ENCODE measurements at places on chromosomes 1 and 21.

DNA sequence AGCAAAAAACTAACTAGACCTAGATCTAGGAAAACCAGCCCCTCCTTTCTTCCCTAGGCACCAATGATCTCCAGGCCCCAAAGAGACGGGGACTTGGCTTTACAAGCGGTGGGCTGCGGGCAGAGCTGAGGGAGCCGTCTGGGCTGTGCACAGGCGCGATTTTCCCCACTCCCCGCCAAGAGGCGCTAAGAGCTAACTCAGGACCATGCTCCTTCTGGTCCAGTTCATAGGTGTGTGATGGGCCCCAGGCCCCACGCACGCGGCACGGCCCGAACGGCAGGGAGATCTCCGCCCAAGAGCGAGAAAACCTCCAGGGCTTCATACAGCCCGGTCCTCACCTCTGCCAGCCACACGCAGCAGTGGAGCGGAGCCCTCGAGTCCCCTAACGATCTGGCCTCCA is 7.5 kb upstream of the GPR153 start:
- peak; percentile 33 for DNase-seq

- DNase-seq: no peak
Measured at GRCh38 chr1:9389968-9390367, 97.3 kb downstream of the SPSB1 start.

DNA sequence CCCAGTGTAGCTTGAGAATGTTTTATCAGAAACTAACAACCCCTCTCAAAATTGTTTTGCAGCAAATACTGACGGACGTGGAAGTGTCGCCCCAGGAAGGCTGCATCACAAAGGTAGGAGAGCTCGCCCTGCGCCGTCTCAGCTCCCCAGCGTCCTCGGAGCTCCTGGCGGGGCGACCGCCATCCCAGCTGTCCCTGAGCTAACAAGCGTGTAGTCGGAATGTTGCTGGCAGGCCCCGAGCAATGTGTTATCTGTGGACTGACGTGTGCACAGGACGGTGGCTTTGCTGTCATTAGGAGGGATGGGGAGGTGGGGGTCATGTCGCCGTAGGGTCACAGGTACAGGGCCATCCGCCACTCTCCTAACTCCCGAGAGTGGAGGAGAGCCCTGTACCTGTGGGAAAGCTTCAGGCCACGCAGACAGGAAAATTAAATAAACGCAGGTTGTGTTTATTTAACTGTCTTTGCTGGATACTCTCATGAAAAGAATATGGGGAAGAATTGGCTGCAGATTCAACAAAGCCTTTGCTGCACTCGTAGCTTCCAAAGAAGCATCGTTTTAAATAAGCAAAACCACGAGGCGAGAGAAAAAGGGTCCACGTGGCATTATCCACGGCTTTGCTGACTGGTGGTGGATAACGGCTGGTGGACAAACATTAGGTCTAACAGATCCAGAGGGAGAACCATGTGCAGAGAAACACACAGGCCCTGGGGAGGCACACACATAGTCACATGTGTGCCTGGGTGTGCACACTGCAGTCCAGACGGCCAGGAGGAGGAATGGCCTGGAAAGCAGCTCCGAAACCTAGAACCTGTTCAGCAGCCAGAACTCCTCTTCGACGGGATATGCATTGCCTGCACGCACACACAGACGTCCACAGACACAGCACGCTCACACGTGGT is 175.3 kb downstream of the PRDM16 start:
- DNase-seq: no peak

- DNase-seq: no peak
Measured at GRCh38 chr1:6427441-6428390, 3.1 kb downstream of the ESPN start.

GRCh38 chr1:154759196-154759595 is 110.9 kb downstream of the KCNN3 start:
- DNase-seq: no peak

DNA sequence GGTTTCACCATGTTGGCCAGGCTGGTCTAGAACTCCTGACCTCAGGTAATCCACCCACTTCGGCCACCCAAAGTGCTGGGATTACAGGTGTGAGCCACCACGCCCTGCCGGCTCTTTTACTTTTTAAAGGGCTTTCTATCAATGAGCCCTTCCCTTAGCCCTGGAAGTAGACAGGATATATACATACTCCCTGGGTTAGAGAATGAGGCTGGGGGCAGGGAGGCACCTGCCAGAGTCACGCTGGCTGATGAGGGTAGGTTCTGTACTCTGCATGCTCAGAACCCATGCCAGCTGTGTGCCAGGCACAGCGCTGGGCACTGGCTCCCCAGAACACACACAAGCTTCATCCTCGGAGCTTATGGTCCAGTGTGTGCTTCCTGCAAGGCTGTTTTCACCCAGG is 113.6 kb upstream of the IPO9 start:
- no peak for DNase-seq

GRCh38 chr1:6179564-6180175 is 451 bp downstream of the CHD5 start:
- no peak for DNase-seq

- peak; percentile 10 for DNase-seq
Measured at GRCh38 chr1:27111626-27112573, 43.0 kb downstream of the SLC9A1 start.

DNA sequence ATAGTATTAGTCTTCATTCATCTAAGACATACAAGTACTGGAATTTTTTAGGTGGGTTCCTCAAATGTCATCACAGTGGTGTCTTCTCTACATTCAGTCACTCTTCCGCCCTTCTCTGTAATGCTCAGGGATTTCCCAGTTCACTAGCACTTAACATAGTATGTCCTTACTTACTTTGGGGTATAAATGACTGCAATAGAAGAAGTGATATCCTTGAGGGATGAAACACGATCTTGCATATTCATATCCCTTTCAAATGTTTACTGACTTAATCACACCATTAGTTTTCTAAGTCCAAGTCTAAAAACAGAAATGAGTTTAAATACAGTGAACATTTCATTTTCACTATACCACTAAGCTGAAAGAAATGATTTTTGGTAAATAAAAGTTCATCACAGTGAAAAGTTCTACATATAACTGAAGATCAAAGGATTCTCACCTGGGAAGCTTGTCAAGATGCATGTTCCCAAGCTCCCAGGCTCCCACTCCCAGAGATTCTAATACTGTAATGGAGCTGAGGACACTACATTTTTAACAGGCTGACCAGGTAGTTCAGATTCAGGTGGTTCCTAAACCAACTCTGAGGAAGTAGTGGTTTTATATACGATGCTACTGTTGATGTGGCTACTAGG is 29.7 kb downstream of the MRPL39 start:
- no peak for DNase-seq

GRCh38 chr1:5683446-5683845 is 308.8 kb downstream of the NPHP4 start:
- DNase-seq: no peak

DNA sequence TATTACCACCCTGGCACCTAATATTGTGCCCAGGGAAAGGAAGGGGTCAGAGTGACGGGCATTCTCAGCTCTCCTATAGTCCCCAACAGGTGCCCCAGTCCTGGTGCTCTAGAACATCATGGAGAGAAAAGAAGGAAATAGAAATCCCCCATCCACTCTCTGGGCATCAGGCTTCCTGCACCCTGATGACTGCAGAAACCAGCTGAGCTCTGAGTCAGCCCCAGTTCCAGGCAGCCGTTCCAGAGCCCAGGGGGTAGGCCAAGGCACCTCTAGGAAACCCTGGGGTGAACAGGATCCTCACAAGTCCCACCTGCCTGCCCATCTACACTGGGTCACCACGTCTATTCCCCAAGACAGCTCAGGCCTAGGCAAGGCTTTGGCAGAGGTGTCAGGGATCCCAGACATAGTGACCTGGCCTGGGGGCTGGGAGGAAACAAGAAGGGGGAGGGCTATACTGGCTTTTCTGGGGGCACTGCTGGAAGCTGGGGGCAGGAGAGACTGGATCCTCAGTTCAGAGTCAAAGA is 709 bp downstream of the NECTIN4 start:
- no peak for DNase-seq

GRCh38 chr1:80448081-80448480 is 1352.7 kb upstream of the ADGRL2 start:
- no peak for DNase-seq

DNA sequence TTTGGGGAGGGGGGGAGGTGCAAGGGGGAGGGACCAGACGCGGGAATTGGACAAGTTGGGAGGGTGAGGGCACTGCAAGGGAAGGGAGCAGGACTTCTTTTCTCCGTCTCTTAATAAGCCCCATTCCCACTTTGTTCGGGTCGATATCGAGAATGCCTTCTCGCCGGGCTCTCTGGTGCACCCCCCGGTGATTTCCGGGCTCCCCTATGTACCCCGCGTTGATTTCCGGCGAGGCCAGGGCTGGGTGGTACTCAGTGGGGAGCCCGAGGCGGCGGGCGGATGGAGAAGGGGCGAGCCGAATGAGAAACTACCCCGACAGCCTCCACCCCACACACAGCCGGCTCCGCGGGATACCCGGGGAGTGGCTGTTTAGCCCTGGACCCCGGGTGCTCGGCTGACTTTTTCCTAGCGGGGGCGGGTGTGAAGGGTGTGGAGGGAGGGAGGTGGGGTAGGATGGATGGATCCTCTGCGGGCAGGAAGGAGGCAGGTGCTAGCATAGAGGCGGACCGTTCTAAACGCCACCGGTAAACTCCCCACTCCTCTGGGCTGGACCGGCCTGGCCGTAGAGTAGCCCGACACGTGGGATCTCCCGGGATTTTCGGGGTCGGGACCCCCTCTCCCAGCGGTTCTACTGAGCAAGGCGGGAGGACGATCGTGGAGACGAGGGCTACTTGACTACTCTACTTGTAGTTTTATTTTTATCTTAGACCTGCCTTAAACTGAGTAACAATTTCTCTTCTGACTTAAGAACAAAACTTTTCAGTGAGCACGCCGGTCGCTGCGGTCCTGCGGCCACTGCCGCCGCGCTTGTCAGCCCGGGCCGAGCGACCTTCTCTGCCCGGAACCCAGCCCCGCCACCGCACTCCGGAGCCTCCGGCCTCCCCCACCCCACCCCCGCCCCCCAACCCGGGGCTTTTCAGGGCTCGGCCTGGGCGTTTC is 1.0 kb downstream of the RNF220 start:
- no peak for DNase-seq

DNA sequence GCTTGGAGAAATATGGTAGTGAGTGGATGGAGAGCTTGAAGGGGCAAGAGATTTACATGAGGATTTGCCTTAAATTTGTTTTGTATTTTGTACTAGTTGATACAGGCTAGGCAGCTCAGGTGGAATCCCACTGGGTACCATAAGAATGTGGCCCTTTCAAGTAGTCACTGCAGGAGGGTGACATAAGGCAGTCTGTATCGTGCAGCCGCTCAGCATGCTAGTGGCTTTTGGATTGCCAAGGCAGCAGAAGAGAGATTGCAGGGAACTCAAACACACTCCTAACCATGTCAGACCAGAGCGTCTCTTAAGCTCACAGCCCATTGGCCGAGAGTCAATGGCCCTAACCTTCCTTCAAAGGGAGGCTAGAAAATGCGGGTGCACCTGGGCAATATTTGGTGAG is 420.0 kb downstream of the ADGRL2 start:
- DNase-seq: no peak

DNA sequence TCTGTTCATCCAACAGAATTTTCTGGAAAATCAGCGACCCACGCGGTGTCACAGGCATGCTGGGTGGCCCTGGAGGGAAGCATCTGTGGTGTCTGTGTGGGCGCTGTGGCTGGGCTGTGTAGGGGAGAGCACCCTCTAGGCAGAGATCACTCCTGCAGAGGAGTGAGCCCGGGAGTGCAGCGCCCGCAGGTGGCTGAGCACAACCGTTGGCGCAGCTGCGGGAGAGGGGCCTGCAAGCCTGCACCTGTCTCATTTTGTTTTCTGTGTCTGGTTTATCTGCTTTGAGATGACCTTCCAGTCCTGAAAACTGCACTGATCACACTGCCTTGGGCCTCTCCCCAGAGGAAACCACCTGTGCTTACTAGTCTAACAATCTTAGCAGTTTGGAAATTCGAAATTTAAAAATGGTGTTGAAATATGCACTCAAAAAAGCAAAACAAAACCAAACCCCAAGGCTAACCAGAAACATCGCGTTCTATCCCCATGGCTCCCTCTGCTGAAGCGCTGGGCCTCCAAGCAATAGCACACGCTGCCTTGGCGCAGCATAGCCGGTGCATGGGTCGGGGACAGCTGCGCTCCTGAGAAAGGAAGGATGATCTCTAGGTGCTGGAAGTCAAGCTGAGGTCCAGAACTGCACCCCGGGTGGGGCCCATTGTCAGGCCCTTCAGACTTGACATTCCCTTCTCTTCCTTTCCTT is 4.8 kb downstream of the FAM3B start:
- no peak for DNase-seq

DNA sequence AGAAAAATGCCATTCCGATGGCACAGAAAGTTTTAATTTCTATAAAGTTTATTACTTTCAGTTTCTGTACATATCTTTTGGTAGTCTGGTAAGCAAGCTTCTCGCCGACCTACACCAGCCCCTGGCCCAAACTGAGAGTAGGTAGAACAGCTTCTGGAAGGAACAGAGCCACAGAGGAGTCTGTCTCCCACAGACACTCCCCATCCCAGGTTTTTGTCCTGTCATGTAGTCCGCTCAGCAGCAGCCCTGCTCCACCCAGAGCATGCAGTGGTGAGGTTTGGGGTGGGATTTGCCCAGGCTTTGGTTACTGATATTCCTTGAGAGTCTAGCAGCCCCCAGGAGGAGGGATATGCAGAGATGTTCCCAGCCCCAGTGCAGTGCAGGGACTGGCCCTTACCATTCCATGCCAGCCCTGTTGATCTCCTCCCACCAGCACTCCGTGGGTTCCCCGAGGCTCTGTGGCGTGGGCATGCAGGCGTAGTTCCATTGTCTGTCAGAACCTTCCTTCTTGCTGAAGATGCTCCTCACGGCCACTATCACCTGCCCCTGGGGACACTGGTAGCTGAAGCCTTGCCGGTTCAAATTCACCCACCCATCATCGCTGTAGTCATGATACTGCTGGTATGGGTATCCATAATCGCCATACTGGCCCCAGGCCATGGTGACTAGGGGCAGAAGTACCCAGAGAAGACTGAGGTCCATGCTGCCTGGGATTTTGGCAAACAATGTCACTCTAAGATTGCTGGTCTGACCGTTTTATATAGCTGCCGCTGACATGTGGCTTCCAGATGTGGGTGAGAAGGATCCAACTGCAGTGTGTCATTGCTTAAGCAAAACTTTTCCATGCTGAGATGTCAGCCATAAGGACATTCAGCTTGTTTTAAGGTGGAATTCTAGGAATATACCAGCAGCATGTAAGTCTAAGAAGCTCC is at the start of gene DPT:
Gene DPT (minus strand): TSS at position 734 of the 932 bp plus-strand sequence. CDS start 32 bp downstream, at position 702.
- DNase-seq: no peak

GRCh38 chr1:25796811-25797458 is 3.1 kb upstream of the SELENON start:
- DNase-seq: peak; percentile 92

DNA sequence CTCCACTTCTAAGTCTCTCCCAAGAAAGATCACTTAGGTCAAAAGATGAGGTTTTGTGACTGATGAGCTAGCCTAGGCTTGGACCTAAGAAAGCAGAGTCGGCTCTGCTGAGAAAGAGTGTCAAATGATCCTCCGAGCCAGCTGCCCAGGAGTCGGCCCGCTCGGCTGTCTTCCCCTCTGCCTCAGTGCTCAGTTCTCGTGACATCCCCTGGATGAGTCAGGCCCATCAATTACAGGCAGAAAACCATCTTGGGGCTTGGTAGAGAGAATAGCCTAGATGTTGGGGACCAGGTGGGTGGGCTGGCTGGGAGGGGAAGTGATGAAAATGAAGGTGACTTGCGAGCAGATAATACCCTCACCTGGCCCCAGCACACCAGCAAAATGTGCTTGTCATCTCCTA is 60.5 kb downstream of the SLC66A1 start:
- DNase-seq: no peak

- no peak for DNase-seq
Measured at GRCh38 chr21:44495611-44496563, 40.6 kb downstream of the LRRC3 start.

GRCh38 chr1:12542616-12543592 is 75.1 kb downstream of the DHRS3 start:
- DNase-seq: no peak

Measured in NCI-H1694 treated with DMSO at 0.1 percent for 48 hours (cell line).